ENCODE measurements at places on chromosomes 2 and 18. TPM values are rescaled to one million over a fixed set of nuclear protein-coding genes. Genes with fewer than 3 reads are reported as not detected.

The RGPD4 gene
- 0.39 TPM for total RNA-seq

The DOCK10 gene
- total RNA-seq: 53.2 TPM

The HNMT gene
- 35.8 TPM for total RNA-seq

The LYPD6 gene
- total RNA-seq: 0.42 TPM

GRCh38 chr2:183927406-183928325 lies 670.7 kb upstream of the ZNF804A start:
- no peaks in the 10 kb centered on the region for H3K27me3 ChIP-seq
- H3K4me3 ChIP-seq: no peak overlapping the region
- no peaks in the 10 kb centered on the region for H3K36me3 ChIP-seq
- H3K4me1 ChIP-seq: no peaks in the 10 kb centered on the region

DNA sequence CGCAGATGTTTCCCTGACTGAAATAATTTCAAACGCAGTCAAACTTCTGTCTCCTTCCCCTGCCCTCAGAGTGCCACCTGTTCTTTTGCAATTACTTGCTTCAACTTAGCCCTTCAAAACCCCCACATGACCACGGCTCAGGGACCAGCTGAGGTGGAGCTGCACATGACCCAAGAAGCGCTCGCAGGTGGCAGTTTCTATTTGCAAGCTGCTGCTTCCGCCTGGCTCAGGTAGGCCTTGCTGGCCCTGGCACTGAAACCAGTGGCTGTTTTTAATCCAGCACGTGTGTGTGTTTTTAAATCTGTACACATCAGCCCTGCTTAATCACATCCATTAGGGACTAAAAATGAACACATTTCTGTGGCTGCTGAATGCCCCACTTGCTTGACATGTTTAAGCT lies 95.3 kb downstream of the CCDC93 start:
- no peak overlapping the region for H3K4me3 ChIP-seq
- no peak for DNase-seq
- no peaks in the 10 kb centered on the region for H3K4me1 ChIP-seq
- peaks cover 29% of the 10 kb centered on the region for H3K36me3 ChIP-seq
- H3K27ac ChIP-seq: no peak overlapping the region
- no peaks in the 10 kb centered on the region for H3K27me3 ChIP-seq

DNA sequence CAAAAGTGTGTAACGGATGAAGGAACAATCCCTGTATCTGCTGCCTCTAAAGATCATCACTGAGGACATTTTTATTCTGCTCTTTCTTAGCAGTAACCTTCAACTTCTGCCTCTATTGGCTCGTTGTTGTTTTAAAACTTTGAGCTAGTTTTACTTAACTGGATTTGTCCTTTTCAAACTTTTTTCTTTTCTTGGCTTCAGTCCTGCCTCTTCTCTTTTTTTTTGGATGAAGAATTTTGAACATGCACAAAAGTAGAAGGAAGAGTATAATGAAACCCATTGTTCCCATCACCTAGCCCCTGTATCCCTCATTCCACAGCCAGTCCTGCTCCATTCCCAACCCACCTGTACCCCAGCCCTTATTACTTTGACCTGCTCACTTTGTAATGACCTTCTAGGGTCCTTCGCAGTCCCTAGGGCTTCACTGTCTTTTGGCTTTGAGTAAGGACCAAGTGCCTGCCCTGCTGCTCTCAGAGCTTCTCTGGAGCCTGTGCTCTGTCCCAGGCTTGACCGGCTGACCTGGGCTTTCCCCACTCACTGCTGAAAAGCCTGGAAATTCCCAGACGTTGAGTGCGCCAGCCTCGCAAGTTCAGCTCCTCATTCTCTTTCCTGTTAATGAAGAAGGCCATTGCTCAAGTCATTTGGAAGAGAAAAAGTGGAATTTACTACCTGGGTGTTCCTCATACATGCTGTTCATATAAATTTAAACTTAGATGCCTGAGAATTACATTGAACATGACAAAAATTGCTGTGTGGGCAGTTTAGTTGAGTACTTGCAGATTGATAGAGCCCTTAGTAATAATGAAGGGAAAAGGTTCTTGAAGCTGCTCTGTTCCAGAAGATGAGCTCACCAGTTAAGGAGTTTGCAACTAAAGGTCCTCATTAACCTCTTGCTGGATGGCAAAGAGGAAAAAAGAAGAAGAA lies 149.3 kb upstream of the ALPP start:
- DNase-seq: no peak
- H3K4me3 ChIP-seq: no peak overlapping the region
- no peak overlapping the region for H3K27ac ChIP-seq
- no peaks in the 10 kb centered on the region for H3K27me3 ChIP-seq

GRCh38 chr18:11570769-11571412 lies 38.5 kb upstream of the SLC35G4 start:
- no peak overlapping the region for H3K27ac ChIP-seq
- no peaks in the 10 kb centered on the region for H3K27me3 ChIP-seq
- H3K4me3 ChIP-seq: no peak overlapping the region
- H3K36me3 ChIP-seq: no peaks in the 10 kb centered on the region
- no peaks in the 10 kb centered on the region for H3K4me1 ChIP-seq
- DNase-seq: no peak

GRCh38 chr18:11994703-11995444 lies 13.6 kb downstream of the IMPA2 start:
- no peaks in the 10 kb centered on the region for H3K36me3 ChIP-seq
- no peak overlapping the region for H3K4me3 ChIP-seq
- H3K27ac ChIP-seq: no peak overlapping the region
- no peaks in the 10 kb centered on the region for H3K27me3 ChIP-seq
- no peaks in the 10 kb centered on the region for H3K4me1 ChIP-seq

GRCh38 chr18:22355069-22355468 lies 62.6 kb downstream of the CTAGE1 start:
- no peaks in the 10 kb centered on the region for H3K36me3 ChIP-seq
- no peak for DNase-seq
- H3K27ac ChIP-seq: no peak overlapping the region
- no peaks in the 10 kb centered on the region for H3K27me3 ChIP-seq

DNA sequence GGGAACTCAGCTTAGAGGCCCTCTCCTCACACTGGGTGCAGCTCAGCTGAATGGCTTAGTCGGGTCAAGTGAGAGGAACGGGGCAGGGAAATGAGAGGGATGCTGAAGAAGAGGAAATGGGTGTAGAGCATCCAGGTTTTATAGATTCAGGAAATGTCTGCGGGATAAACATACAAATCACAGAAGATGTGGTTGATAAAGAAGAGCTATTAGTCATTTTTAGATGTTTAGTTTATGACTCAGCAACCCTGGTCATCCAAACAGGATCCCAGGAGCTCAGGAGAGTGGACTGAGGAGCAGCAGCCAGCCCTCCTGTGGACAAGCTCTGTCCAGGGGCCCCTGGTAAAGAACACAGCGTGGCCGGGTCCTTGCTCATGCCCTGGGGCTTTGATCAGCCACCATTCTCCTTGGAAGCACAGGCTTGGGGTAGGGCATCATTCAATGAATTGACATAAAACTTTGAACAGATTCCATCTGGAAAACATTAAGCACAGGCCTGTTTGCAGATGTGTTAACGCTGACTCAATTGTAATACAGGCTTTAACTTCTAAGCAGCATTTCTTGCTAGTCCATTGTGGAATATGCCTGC lies 83.0 kb downstream of the NPAS2 start:
- no peak overlapping the region for H3K27ac ChIP-seq
- no peaks in the 10 kb centered on the region for H3K4me1 ChIP-seq
- H3K4me3 ChIP-seq: no peak overlapping the region
- no peaks in the 10 kb centered on the region for H3K27me3 ChIP-seq
- no peaks in the 10 kb centered on the region for H3K36me3 ChIP-seq

DNA sequence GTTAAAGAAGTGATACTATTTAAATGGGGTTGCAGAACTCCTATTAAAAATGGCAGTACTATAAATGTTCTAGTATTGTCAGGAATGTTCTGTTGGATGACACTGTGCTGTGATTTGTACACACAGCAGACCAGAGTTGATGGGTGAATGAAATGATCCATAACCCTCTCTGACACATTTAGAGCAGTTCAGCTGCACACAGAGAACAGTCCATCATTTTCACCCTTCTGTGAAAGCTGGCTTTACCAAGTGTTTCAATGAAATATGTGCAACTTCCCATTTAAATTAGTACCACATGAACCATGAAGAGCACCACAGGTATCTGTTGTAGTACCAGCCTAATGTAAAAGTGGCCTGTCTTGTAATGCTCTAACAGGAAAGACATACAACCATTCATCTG lies 981.4 kb downstream of the TMEM182 start:
- no peak overlapping the region for H3K4me3 ChIP-seq
- no peaks in the 10 kb centered on the region for H3K27me3 ChIP-seq
- no peaks in the 10 kb centered on the region for H3K36me3 ChIP-seq
- no peak overlapping the region for H3K27ac ChIP-seq

DNA sequence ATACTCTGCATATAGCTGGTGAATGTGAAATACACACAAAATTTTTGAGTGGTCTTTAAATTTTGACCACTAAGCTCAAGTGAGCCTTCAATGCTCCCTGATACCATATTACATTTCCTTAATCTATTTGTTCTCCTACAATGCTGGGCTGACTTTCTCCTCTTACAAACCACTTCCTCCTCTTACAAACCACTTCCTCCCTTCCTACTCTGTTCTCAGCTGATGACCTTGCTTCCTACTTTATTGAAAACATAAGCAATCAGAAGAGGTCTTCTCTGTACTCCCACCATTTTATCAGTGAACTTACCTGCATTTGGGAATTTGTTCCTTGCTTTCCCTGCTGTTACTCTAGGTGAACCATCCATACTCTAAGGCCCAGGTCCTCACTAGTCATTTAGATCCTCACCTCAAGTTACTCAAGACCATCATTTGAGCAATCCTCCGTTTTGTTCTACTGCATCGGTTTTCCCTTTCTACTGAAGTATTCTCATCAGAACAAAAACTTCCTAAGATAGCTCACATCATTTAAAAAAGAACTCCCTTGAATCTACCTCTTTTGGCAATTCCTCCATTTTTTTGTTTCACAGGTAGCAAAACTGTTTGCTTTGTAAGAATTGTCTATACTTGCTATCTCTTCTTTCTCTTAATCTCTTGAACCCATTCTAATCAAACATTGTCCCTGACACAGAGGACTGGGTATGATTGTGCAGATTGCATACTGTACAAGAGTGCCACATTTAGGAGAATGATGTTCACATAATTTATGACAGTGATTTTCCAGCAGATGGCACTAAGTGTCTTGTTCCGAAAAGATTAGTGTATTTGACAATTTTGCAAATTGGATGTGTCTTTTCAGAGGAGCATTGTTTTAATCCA lies 96.5 kb downstream of the EPB41L5 start:
- no peaks in the 10 kb centered on the region for H3K27me3 ChIP-seq
- H3K36me3 ChIP-seq: peaks cover 2% of the 10 kb centered on the region
- DNase-seq: no peak
- H3K4me1 ChIP-seq: no peaks in the 10 kb centered on the region
- H3K27ac ChIP-seq: no peak overlapping the region

DNA sequence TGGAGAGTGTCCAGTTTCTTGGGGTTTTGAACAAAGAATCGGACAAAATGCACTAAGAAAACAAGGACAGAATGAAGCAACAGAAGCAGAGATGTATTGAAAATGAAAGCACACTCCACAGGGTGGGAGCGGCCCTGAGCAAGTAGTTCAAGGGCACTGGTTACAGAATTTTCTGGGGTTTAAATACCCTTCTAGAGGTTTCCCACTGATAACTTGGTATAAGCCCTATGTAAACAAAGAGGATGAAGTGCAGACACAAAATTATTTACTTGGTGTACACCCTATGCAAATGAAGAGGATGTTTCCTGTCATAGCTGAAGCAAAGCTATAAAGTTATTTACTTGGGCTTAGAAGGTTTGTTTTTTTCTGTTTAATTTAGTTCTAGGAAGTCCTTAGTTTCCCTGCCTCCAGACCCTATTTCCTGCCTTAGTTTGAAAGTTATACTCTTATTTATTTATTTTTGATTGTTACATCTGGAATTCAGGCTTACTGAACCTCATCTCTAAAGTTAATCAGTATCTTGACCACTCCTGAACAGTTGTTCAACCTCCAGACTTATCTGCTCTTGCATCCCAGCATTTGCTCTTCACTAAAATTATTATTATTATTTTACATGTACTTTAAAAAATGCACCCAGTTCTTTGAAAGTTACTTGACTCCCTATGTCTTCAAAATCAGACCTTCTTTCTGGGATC lies 193.5 kb downstream of the SPP2 start:
- H3K36me3 ChIP-seq: no peaks in the 10 kb centered on the region
- H3K4me1 ChIP-seq: no peaks in the 10 kb centered on the region
- no peak for DNase-seq
- no peak overlapping the region for H3K27ac ChIP-seq
- no peaks in the 10 kb centered on the region for H3K27me3 ChIP-seq

- no peak overlapping the region for H3K27ac ChIP-seq
- no peaks in the 10 kb centered on the region for H3K27me3 ChIP-seq
- no peaks in the 10 kb centered on the region for H3K36me3 ChIP-seq
- peaks cover 2% of the 10 kb centered on the region for H3K4me1 ChIP-seq
- DNase-seq: no peak
Observed at GRCh38 chr2:143903172-143903856, 616.6 kb downstream of the ZEB2 start.

DNA sequence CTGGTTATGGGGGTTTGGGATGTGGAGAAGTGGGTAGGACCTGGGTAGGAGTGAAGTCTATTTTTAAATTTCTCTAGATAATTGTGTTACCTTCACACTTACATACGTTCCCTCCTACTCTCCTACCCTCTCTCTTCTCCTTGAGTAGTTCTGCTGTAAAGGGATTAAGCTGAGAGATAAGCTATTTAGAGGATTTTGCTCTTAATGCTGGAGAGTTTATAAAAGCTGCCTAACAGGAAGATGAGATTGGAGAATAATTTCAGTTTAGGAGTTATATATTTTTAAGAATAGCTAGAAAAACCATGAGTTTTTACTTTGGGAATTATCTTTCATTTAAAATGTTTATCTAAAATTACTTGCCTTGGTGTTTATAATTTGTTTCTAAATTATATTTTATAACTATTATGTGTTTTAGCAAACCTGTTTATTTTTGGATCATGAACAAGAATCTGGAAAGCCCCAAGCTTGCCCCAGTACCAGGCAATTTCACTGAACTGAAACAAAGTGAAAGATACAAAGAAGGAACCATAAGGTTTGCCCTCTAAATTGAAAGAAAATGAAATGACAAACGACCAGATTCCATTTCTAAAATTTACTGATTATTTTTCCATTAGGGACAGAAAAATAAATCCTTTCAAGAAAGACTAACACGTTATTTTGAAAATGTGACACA lies 101.5 kb downstream of the ZNF532 start:
- no peak for DNase-seq
- peak overlapping the region; percentile 92 for H3K27ac ChIP-seq
- no peaks in the 10 kb centered on the region for H3K27me3 ChIP-seq
- no peak overlapping the region for H3K4me3 ChIP-seq
- peaks cover 16% of the 10 kb centered on the region for H3K4me1 ChIP-seq

GRCh38 chr18:62839874-62840713 lies 124.8 kb downstream of the PHLPP1 start:
- H3K27me3 ChIP-seq: no peaks in the 10 kb centered on the region
- no peaks in the 10 kb centered on the region for H3K4me1 ChIP-seq
- no peaks in the 10 kb centered on the region for H3K36me3 ChIP-seq
- no peak for DNase-seq
